Fibroblast of skin of left quadriceps (primary cell): ENCODE measurements at places on chromosomes 5 and 9.
A peak's percentile ranks its signal among the peaks of the same experiment; 100 is the strongest.

- DNase-seq, result no peak
These were observed 164.4 kb downstream of the SMARCA2 start for GRCh38 chr9:2179567-2179966.

DNA sequence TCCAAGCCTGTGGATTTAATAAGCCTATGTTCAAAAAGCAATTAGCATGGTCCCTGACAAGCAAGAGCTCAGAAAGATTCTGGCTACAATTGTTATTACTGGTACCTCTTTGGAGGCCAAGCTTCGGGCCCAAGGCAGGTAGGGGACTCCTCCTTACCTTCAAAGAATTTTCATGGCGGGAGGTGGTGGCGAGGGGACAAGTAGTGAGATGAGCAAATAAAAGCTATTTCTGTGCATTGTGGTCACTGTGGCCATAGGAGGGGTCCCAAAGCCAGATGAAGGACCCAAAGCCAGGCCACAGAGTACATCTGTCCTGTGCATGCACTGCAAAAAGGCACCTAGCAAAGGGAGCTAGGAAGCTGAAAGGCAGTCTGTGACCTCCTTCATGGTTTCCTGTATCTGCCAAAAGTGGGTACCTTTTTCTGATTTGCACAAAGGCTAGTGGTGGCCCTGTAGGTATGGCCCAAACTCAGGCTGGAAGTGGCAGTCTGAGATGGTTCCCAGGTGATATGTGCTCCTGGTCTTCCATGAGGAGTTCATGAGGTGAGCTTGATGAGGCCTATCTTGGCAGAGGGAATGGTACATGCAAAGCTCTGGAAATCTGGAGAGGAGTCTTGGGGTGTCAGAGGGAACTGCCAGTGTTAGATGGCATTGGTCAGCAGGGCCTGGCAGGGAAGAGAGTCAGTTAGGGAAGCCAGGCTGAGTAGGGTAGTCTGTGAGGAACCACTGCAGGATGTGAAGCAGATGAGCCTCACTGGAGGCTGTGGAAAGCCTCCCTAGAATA lies 3.3 kb upstream of the CXXC5 start:
- DNase-seq, result no peak

DNA sequence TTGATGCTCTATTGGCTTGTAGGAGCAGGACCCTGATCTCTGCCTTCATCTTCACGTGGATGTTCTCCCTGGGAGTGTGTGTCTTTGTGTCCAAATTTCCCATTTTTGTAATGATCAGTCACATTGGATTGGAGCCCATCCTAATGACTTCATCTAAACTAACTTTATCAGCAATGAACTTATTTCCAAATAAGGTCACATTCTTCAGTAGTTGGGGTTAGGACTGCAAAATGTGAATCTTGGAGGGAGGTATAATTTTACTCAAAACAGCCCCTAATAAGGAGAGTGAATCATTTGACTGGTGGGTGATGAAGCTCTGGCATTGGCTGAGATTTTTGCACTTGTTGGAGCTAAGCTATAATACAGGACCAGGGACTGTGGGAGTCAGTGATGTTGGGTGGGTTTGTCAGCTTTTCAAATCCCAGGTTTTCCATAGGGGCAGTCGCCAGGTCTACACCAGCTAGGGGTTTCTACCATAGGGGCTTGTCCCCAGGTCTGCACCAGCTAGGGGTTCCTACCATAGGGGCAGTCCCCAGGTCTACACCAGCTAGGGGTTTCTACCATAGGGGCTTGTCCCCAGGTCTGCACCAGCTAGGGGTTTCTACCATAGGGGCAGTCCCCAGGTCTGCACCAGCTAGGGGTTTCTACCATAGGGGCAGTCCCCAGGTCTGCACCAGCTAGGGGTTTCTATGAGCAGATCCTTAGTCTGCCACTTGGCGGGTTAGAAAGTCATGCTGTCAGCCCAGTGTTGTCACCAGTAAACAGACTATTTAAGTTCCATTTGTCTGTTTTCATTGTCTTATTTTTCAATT lies 382.6 kb upstream of the DAP start:
- DNase-seq, result no peak

DNA sequence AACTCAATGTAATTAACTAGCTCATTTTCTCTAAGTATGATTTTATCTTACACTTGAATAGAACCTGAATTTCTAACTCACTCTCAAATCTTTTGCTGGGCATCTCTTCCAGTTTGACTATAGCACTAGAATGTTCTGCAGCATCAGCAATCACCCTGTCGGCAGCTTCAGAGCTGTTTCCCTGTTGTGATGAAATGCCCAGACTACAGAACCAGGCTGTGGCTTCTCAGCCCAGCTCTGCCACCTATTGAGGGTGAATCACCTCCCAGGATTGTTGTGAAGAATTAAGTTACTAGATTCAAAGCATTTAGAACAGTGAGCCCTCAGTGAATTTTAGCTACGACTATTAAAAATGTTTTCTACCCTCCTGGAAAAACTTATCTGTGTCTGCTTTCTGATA lies 90.4 kb upstream of the ANKRD55 start:
- DNase-seq, result no peak

- peak; percentile 78 for DNase-seq
These were observed 180.8 kb downstream of the GOLPH3 start for GRCh38 chr5:31993165-31993961.

DNA sequence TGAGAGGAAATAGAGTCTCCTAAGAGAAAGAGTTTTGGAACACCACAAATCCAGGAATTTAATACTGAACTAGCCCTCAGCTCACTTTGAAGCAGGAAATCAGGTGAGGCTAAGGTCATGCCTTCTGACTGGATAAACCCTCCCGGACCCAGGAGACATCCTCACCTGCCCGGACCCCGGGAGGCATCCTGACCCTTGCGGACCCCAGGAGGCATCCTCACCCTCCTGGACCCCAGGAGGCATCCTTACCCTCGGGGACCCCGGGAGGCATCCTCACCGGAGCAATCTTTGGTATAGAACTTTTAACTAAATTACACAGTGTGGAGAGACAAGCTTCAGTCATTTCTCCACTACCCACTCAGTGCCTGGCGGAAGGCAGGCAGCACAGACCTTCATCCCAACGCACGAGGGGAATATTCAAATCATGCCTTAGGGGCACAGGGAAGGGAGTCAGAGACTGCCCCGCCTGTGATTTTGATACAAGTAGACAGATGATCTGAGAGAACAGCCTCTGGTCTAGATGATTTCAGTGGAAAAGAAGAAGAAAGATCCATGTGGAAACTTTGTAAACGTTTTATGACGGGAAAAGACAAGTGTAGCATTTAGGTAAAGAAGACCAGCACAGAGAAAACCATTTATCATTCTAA lies 21.3 kb downstream of the STXBP1 start:
- DNase-seq, result no peak

DNA sequence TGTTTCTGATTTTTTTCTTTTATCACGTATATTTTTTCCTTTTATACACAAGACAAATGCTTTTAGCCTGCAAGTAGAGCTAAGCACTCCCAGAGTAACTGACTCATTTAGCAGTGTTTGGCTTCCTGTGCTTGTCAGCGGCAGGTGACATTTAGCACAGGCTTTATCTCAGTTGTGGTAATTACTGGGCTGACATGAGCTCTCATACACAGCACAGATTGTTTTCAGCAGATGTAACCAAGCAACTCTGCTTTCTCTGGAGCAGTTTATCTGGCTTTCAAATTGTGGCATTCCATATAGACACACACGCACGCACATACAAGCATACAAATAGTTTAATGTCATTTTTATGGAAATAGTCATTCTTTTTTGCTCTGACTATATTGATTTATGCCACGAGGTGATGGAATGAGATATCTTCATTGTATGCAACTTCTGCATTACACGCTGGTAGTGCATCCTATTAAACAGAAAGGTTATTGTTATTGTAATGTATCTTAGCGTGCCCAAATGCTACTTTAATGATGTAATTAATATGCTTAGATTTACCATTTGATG lies 379.0 kb upstream of the GRAMD2B start:
- DNase-seq, result peak; percentile 69

DNA sequence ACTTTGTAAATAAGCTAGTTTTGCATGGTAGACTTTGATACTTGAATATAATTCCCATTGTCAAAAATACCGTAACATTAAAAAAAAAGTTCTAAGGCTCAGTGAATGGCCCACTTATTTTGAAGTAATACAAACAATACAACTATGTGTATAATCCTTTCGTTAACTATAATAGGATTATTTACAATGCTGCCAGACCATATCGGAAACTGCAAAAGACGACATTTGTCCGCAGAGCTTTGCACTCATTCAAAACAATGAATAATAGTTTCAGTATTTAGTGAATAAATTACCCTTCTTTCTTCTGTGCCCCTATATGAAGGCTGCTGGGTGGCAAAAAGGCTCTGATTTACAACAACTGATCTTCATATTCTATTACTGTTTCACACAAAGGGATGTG lies 121.8 kb downstream of the DROSHA start:
- DNase-seq, result no peak

GRCh38 chr5:4533457-4534105 lies 606.5 kb upstream of the ADAMTS16 start:
- DNase-seq, result peak; percentile 13

GRCh38 chr5:122741681-122742080 lies 33.2 kb upstream of the SNX2 start:
- no peak for DNase-seq

- DNase-seq, result no peak
These were observed 37.9 kb downstream of the SLC6A7 start for GRCh38 chr5:150227606-150228273.

- no peak for DNase-seq
These were observed 1.0 kb downstream of the URM1 start for GRCh38 chr9:128372188-128372641.

DNA sequence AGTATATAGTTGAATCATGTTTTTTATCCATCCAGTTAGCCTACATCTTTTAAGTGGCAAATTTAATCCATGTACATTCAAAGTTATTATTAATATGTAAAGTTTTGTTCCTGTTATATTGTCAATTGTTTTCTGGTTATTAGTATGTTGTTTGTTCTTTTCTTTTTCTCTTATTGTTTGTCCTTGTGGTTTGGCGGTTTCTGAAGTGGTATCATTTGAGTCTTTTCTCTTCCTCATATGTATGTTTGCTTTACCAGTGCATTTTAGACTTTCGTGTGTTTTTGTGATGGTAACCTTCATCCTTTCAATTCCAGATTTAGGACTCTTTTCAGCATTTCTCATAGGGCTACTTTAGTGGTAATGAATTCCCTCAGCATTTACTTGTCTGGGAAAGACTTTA lies 130.4 kb upstream of the RFX3 start:
- no peak for DNase-seq

DNA sequence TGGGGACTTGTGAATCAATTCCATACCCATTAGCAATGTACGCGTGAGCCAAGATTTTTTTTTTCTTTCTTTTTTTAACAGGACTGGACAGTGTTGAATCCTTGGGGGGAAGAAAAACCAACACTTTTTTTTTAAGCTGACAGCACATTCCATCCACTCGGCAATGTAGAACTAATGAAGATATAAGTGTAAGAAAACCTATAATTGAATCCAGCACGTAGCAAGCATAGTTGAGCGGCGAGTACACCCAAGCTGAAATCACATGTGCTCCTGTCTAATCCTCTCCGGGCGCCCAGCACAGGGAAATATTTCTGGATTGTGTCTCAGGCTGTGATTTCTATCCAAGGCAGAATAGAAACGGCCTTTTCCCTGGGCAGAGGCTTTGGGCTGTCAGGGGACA lies 118.2 kb downstream of the BOD1 start:
- DNase-seq, result peak; percentile 98

- no peak for DNase-seq
These were observed 111.5 kb downstream of the IZUMO3 start for GRCh38 chr9:24434183-24434582.

DNA sequence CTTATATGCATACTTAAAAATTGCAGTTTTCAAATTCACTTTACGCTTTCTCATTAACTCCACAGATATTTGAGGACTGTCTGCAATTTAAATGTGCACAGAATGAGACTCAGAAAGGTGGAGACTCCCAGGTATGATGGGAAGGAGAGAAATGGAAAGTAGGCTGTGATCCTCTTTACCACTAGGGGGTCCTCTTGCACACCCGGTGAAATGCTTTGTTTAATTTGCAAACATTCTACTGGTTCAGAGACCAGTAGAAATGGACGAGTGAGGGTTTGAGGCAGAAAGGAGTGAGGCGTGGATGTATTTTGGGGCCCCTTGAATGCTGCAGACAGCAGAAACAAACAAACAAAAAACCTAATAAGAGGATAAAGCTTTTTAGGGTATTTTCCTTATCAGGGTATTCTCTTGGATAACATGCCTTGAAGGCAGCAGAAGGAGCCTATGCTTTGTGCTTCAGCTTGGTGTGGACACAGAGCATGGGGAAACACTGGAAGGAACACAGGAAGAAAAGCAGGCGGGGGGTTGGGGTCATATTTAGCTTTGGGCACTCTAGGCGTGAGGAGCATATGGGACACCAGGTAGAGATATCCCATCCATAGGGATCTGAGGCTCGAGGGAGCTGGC lies 410.1 kb downstream of the DMRT2 start:
- DNase-seq, result no peak

GRCh38 chr9:5040730-5041389 lies 55.8 kb downstream of the JAK2 start:
- no peak for DNase-seq

DNA sequence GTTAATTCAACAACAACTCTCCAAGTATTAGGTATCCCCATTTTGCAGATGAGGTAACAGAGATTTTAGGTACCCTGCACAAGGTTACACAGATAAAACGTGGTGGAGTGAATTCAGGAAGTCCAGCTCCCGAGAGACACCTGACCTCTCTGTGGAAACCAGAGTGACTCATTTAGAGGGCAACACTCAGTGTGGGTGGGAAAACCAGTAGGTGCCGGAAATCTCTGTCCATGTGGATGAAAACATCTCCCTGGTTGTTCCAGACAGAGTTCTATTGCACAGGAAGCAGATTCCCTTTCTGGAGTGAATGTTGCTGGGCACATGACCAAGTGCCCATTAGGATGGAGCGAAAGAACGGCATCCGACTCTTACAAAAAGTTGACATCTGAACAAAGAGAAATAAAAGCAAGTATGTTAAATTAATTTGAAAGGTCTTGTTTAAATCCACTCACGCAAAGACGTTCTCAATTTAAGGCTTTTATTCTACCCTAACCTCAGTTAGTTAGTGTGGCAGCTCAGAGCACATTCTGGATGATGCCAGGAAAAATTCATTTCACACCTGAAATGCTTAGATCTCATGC lies 391.9 kb upstream of the WWC1 start:
- DNase-seq, result no peak

- peak; percentile 97 for DNase-seq
These were observed at the start of gene DAB2 for GRCh38 chr5:39424736-39425637. Gene DAB2 (minus strand): TSS chr5:39424980. CDS start chr5:39394320, 30,660 bp downstream.

DNA sequence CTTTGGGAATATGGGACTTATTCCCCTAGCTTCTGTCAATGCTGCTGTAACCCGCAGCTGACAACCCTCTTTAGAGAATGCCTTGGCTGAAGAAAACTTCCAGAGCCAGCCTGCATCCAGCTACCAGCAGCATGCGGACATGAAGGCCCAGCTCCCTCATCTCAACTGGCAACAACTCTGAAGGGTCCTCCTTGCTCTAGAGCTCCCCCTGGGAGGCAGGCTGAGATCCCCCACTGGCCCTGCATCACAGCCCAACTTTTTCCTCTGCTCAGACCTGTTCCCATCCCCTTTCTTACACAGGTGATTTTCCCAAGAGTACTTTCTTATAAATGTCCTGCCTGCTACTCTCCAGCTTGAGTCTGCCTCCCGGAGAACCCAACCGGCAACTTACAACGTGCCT lies 18.7 kb upstream of the WNT8A start:
- DNase-seq, result no peak

GRCh38 chr9:30977965-30978364 lies 1406.5 kb upstream of the ACO1 start:
- DNase-seq, result no peak

- no peak for DNase-seq
These were observed 73.6 kb downstream of the MAST4 start for GRCh38 chr5:66669862-66670195.

GRCh38 chr5:141507387-141508091 lies 18.7 kb downstream of the PCDHGC5 start:
- DNase-seq, result peak; percentile 71

- no peak for DNase-seq
These were observed 28.6 kb upstream of the IL7R start for GRCh38 chr5:35828082-35828598.
